Articular chondrocyte of knee joint (primary cell): ENCODE measurements at places on chromosomes 6 and 20. TPM values are rescaled to one million over a fixed set of nuclear protein-coding genes. Genes with fewer than 3 reads are reported as not detected.

The SPACA1 gene
- not detected in 2 replicates for total RNA-seq

The MRAP2 gene
- 27.2 and 36.6 TPM in 2 replicates for total RNA-seq

The SIRPB1 gene
- not detected in 2 replicates for total RNA-seq

The GPR6 gene
- not detected in 2 replicates for total RNA-seq

The HCK gene
- 0.11 TPM in 1 of 2 replicates, not detected in the other for total RNA-seq

The SUMO4 gene
- 3.5 and 4.5 TPM in 2 replicates for total RNA-seq
